ENCODE measurements at places on chromosomes 6 and 20.

GRCh38 chr6:34260576-34261267 is 11.9 kb upstream of the SMIM29 start:
- DNase-seq = no peak

- no peak for DNase-seq
Measured at GRCh38 chr6:133752129-133752528, 136.8 kb upstream of the TCF21 start.

- DNase-seq = peak; percentile 38
Measured at GRCh38 chr6:165426892-165427291, 117.5 kb upstream of the C6orf118 start.

- no peak for DNase-seq
Measured at GRCh38 chr20:31818376-31818908, 714 bp upstream of the MYLK2 start.

DNA sequence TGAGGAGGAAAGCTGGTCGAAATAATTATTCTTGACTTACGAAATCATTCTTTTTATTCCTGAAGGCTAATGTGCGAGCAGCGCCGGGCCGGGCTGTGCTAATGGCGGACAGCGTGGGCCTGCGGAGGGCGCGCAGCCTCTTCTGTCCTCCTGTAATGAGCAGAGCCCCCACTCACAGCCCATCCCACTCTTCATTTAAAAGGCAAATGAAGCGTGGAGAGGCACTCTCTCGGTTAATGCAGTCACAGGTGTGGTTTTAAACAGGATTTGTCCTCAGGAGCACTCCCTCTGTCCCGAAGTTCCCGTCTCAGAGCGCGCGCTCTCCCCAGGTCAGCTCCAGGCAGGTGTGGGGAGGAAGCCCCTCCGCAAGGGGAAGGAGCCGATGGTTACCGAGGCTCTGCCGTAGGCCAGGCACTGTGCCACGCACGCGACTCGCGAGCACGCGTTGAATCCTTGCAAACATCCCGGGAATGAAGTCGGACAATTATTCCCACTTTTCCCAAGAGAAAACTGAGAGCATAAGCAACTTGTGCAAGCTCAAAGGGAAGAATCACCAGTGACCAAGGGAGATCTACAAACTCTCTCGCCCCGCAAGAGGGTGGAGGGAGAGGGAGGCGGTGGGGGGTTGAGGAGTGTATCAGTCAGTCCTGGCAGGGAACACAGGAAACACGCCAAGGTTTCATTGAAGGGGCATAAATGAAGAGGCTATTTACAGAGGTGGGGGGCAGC is 35.5 kb upstream of the ZFAND3 start:
- peak; percentile 31 for DNase-seq

- no peak for DNase-seq
Measured at GRCh38 chr6:32047539-32047854, 9.3 kb downstream of the CYP21A2 start.

GRCh38 chr20:51799401-51799860 is 2.9 kb downstream of the SALL4 start:
- no peak for DNase-seq

Measured in epithelial cell of esophagus (primary cell).